ENCODE measurements at places on chromosomes 2 and 18. TPM values are rescaled to one million over a fixed set of nuclear protein-coding genes. Genes with fewer than 3 reads are reported as not detected.

KIAA2012 gene
- 0.10 TPM for total RNA-seq

DNA sequence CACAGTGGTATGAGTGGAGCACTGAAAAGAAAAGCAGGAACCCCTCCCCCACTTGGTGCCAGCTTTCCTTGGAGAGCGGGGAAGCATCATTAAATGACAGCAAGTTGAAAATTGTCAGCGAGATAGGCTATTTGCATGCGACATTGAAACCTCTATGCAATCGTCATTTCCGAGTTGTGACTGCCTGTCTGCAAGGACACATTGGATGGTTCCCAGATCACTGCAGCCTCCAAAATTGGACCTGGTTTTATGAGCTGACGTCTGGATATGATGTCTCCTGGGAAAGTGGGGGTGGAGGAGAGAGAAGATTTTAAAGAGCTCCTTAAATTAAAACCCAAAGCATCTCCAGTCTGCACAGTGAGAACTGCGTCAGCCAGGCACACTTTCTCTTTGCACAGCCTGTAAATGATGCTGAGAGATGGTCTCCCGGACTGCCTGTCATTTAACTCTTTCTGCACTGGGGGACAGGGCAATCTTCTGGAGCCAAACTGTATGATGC, 57.8 kb upstream of the KIF5C start:
- DNase-seq, result peak; percentile 24

DNA sequence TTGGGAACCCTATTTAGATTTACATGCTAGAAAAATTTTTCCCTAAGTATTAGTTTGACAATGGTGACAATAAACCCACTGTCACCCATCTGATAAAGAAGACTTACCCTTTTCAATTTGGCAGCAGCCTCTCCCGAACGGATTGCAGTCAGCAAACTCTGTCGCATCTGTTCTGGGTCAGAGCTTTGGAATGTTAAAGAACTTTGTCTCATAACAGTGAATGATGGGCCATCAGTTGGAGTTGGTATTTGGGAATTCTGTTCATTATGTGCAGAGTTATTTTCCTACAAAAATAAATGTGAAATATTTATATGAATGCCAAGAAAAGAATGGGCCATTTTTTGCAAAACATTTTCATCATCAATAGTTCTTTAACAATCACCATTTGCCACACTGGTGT, 70.8 kb upstream of the GRB14 start:
- no peak for DNase-seq

DNA sequence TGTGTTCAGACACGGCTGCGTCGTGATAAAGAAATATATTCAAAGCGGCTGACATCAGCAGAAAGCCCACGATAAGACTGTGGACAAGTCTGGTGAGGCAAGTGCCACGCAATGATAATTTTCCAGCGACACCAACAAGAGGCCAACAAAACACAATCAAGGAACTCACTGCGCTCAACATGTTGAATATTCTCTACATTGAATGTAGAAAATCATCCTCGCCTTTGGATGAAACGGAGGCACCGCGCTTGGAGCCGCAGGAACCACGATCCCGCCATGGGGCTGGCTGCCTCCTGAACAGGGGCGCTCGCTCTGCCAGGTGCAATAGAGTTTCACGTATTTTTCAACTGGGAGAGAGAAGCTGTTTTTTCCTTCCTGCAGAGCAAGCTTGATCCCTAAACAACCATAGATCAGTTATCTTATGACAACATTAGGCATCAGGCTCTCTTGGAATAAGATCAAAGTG, 220.3 kb downstream of the ATAD2B start:
- no peak for DNase-seq

- no peak for DNase-seq
These were observed 5.6 kb downstream of the CROCC2 start for GRCh38 chr2:240911641-240912265.

DNA sequence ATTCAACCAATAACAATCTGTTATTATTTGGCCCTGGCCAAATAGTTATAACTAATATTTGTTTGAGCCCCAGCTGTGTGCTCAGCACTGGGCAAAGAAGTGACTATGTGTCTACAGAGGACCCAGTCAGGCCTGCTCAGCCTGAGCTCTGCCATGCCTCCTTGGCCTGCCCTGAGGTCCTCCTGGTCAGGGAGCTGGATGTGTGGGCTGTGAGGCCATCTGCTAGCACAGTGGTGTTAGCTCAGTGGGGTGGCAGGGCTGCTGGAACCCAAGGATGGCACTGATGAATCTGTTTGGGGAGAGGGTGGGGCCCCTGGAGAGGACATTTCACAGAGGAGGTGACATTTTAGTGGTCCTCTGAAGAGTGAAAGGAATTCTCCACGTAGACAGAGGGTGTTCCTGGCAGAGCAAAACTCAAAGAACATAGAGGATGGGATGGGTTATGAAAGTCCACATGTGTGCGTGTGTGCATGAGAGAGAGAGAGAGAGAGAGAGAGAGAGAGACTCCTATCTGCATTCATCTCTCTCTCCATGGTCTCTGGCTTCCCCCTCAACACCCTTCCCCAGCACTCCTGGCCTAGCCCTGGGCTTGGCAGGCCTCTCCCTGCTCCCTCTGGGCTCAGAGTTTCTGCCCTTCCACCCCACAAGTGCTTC, 21.2 kb upstream of the ATOH8 start:
- no peak for DNase-seq

GRCh38 chr18:26383454-26384270, 157.4 kb downstream of the TAF4B start:
- DNase-seq, result peak; percentile 54

GRCh38 chr2:16588565-16588964, 77.1 kb downstream of the CYRIA start:
- DNase-seq, result no peak

GRCh38 chr18:76490670-76491472, 4.2 kb downstream of the ZNF516 start:
- peak; percentile 38 for DNase-seq

All from skin of body (tissue), 3 donors.